Hematopoietic multipotent progenitor cell treated with erythropoietin and hydrocortisone succinate and interleukin-3 and kit ligand, for 6 days (in vitro differentiated cells): ENCODE measurements at places on chromosomes 1 and 21.

DNA sequence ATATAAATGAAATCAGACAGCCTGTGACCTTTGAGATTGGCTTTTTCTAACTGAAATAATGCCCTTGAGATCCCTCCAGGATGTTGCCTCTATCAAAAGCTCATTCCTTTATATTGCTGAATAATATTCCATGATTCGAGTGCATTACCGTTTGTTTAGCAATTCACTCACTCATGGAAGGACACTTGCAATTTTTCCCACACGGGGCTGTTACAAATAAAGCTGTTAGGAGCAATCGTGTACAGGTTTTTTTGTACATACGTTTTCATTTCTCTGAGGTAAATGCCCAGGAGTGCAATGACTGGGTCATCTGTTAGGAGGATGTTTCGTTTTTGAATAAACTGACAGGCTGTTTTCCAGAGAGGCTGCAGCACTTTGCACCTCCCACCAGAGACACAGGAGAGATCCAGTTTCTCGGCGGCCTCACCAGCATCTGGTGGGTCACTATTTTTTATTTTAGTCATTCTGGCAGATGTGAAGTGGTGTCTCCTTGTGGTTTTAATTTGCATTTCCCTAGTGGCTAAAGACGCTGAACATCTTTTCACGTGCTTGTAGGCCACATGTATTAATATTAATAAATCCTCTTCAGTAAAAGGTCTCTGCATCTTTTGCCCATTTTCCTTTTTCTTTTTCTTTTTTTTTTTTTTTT is 11.0 kb downstream of the PRDM15 start:
- no peak for DNase-seq

- no peak for DNase-seq
Measured at GRCh38 chr1:59366346-59366745, 69.5 kb downstream of the FGGY start.

DNA sequence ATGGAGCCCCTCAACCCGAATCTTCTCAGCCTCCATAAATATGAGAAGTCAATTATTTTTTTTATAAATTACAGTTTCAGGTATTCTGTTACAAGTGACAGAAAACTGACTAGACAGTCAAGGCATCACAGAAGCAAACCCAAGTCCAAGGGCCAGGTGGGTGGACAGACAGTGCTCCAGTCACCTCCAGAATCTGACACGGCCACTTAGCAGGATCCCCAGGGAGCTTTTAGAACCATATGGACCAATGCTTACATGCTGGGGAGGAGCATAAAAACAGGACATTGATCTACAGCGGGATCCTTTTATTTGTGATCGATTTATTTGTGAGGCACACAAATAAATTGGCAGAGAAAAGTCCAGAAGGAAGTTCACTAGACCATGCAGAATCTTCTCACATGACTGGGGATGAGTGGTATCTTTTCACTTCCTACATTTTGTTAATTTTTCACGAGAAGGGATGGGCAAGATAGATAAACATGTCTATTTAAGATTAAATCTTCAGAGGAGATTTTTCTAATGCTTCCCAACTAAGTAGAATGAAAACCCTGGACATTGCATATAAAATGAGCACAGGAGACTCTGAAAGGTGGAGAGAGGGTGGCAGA is 15.0 kb downstream of the ZNF496 start:
- DNase-seq = no peak

DNA sequence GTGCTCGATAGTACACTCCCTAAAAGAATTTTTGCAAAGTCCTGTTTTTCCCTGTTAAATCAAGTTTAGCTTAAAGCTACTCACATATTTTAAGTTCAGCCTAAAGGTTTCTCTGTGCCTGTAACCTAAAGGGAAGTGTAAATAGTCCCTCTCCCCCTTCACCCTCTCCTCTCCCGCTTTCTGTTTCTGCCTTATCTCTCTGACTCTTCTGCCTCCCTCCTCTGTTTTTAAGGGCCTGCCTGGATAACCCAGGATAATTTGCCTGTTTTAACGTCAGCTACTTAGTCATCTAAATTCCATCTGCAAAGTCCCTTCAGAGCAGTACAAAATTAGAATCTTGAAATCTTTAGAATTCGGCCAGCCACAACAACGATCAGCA is 92.6 kb downstream of the NID1 start:
- DNase-seq = peak; percentile 43

- no peak for DNase-seq
Measured at GRCh38 chr1:96418969-96419368, 302.6 kb upstream of the PTBP2 start.

DNA sequence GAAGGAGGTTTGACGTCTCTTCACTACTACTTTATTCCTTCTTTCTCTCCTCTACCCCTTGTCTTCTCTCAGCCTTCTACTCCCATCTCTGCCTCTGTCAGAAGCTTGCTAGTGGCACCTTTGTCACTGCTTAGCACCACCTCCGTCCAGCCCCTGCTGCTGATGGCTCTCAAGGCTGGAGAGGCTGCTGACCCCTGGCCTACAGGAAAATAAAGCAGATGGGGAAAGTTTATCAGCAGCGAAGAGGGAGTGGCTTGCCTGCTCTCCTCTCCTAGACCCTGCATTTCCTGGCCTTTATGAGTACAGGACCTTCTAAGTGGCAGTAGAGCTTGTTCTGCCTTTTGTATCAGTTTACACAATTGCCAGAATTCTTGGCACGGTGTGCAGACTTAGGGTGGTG is 27.0 kb downstream of the PROX1 start:
- DNase-seq = no peak

GRCh38 chr1:208054485-208054884 is 143.6 kb upstream of the CD34 start:
- no peak for DNase-seq

GRCh38 chr1:215226757-215227156 is 144.2 kb downstream of the KCNK2 start:
- DNase-seq = no peak

GRCh38 chr21:19245188-19245580 is 841.6 kb upstream of the TMPRSS15 start:
- no peak for DNase-seq

- DNase-seq = no peak
Measured at GRCh38 chr1:1428174-1428573, 7.1 kb upstream of the ANKRD65 start.

DNA sequence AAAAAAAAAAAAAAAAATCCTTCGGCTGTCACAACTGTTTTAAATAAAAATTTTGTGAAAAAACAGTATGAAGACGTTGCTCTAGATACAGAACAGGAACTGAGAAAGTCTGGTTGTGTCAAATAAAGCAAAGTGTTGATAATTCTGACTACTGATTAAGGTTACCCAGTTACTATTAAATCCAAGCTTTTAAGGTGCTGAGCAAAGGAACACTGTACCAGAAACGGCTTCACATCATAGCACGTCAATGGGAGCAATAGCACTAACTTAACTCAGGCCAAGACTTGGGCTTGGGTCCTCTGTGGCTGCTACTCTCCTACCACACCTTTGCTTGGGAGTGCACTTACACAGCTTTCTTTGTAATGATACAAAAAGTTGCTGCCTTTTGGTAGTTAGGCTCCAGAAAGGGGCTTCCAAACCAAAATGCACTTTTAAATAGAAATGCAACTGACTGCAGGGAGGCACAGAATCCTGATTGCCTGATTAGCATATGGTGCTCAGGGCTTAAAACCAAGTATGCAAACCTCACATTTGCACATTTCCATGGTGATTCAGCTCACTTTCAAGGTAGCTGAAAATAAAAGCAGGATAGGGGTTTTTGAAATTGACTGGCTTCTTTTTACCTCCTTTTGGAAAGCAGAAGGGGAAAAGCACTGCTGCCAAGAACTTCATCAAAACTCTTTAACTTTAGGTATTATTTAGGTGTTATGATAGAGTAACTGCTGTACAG is 6.3 kb downstream of the MCL1 start:
- DNase-seq = no peak

DNA sequence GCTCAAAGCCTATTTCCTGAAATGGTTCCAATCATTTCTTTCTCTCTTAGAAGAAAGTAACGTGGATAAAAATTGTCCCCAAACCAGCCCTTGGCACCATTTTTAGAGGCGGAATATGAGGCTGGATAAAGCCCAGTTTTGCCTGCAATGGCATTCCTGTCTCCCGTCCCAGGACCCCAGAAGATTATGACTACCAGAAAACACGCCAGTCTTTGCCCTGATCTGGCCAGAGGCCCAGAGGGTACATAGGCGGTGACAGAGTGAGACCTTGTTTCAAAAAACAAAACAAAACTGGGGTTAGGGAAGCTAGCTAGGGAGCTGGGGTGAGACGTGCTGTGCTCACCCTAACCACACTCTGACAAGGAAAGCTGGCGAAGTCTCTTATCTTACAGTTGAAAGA is at the start of gene AADACL4:
Gene AADACL4 (plus strand): TSS at position 301 of the 400 bp plus-strand sequence. CDS start 462 bp downstream, outside the sequence.
- DNase-seq = peak; percentile 12

DNA sequence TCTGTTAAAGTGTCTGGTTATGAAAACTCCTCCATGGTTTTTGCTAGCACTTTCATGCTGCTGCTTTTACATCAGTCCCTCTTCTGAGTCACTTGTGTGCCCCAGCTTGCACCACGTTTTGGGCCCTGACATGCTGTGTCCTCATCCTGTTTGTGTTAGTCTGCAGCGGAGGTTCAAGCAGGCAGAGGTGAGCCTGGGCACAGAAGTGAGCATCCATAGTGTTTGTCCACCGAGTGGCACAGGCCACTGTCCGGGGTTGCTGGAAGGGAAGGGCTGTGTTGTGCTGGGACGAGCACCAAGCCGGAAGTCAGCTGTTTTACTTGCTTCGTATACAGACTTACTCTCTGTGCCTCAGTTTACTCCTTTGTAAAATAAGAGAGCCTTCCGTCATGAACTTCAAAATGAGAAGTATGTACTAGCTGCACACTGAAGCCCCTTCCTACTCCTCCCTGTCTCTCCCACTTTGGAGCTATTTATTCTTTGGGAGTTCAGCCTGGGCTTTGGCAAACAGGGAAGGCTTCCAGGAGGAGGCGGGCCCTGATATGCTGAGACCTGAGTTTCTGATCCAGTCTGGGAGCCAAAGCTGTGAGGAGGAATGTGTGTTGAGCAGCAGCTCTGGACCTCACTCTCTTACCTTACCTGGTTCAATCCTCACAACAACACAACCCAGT is 10.7 kb upstream of the LAPTM5 start:
- DNase-seq = peak; percentile 56

- no peak for DNase-seq
Measured at GRCh38 chr1:219374636-219375035, 201.0 kb downstream of the LYPLAL1 start.

DNA sequence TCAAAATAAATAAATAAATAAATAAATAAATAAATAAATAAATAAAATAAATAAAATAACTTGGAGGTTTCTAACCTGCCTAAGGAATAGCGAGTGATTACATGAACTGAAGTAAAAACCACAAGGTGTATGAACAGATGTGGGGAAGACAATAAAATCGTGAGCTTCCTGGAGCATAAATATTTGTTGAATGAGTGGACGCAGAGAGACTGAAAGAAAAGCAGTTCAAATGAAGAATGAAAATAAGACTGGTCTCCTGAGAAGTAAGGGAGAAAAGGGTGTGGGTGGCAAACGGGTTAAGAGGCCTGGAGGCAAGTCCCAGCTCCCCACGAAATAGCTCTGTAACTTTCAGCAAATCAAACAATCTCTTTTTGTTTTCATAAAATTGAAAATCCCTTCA is 33.6 kb downstream of the CHML start:
- no peak for DNase-seq

- no peak for DNase-seq
Measured at GRCh38 chr1:227782226-227782625, 33.2 kb upstream of the PRSS38 start.

GRCh38 chr1:178408871-178409270 is 87.9 kb downstream of the CLEC20A start:
- no peak for DNase-seq

DNA sequence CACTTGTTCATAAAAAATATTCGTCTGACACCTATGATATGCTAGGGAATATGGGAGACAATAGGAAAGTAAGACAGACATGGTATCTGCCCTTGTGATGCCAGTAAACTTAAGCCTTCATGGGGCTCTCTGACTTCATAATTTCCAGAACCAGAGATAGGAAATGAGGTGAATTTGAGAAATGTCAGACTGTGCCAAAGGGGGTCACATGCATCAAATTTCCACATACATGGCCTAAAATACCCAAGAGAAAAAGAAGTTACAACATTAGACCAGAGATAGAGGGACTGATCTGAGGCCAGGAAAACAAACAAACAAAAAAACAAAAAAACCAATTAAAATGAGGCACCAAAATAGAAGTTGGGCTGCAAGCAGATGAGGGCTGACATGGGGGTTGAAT is 75.7 kb downstream of the DISC1 start:
- no peak for DNase-seq

- DNase-seq = no peak
Measured at GRCh38 chr1:248814351-248814750, 11.4 kb downstream of the SH3BP5L start.

DNA sequence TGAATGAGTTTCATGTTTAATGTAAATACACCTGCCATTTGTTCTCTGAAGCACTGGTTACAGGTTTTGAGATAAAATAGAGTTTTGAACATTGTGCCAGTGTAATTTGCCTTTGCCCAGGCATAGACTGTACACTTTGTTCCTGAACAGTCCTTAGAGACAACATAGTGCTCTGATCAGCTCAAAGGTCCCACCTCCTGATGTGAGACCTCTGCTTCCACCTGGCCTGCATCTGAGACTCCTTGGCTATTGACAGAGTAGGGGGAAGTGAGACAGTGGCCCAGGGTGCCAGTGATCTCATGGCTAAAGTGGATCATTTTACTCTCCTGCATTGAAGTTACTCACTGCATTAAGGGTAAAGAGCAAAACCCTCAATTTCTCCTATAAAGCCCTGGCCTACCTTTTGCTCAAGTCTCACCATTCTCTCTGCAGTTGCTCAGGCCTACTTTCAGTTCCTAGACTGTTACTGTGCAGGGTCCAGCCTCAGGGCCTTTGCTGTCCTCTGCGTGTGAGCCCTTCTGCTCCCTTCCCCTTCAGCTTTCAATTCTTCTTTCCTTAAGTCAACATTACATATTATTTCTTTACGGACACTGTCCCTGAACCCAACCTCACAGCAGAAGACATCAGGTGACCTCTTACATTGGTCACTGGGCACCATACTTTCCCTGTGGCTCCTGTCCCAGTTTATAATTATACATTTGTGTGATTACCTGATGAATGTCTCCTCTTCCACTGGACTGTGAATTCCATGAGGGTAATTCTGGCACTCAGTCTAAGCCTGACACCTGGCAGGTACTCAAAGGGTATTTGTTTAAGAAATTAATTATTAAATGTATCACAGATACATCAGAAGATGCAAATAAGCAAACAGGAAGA is 142.9 kb downstream of the ROR1 start:
- DNase-seq = no peak
